ENCODE measurements at places on chromosomes 12 and 14. TPM values are rescaled to one million over a fixed set of nuclear protein-coding genes. Genes with fewer than 3 reads are reported as not detected.
A peak's percentile ranks its signal among the peaks of the same experiment; 100 is the strongest.

Gene TIGAR
- polyA plus RNA-seq = 11.0 TPM

Gene NANOG
- polyA plus RNA-seq = not detected

DNA sequence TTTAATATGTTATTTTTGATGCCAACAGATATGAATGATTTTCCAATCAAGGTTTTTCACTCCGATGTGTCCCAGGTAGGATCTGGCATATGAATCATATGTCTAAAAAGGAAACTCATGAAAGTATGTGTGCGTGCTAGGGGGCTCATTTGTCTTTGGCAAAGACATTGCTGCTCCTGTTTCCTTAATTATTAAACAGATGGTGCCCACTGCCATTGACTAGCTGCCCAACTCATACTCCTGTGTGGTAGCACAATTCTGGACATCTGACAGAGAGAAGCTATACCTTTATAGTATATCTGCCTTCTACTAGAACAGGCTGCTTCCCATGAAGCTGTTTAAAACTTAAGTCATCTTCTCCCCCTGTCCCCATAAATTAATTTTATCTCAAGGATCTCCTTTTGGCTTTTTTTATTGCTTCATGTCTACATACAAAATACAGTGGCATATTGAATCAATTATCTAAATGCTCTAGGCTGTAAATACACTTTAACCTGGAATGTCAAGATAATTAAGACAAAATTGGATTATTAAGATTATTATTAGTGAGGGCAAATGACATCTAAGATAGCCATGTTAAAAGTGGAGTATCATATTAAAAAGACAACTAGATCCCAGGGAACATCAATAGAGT lies 1.4 kb upstream of the PDE3A start:
- DNase-seq = no peak

DNA sequence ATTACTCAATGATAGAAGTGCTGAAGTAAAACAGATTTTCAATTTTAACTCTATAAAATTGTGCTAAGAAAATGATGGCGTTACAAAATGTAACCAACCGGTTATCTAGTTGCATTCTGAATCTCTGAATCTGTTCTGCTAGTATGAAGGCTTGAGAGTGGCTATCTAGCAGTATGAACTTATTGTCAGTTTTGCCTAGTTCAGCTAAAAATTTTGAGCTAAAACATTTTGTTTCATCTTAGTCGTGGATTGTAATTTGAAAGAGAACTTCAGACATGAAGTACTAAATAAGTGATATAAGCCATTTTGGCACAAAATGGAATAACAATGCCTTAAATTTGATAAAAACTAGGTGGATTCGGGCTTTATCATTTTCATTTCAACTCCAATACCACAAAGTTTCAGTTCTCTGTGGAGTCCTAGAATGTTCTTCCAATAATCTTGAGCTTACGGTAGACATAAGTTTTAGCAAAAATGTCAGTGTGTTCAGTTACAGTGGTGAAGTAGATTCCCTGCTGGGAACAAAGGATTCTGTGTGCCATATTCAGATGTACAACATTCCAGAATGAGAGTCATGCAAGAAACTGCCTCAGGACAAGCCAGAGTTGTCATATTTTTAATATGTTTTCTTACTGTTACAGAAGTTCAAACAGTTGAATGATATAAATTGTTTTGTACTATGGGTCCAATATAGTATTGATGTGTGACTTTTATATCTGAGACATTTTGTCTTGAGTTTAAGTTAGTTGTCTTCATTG lies 28.1 kb downstream of the ATP6V1D start:
- no peak for DNase-seq

- DNase-seq = peak; percentile 95
Observed at GRCh38 chr14:75144944-75145343, 18.1 kb upstream of the NEK9 start.

GRCh38 chr14:76531821-76532318 lies 155.9 kb downstream of the ESRRB start:
- no peak for DNase-seq

DNA sequence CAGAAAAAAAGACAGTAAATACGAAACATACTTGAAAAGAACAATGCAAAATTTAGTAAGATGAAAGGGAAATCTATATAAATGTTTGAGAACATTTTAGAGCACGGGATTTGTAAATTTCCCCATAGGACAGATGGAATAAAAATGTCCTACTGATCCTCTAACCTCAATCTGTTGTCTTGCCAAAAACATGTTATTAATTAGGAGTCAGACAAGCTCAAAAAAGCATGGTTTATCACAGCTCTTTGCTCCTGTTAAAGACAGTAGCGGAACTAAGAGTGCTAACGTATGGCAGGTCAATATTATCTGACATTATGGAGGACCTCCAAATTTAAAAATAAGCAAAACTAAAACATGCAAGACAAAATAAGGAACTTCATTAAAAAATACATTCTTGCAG lies 12.9 kb downstream of the GMFB start:
- no peak for DNase-seq

DNA sequence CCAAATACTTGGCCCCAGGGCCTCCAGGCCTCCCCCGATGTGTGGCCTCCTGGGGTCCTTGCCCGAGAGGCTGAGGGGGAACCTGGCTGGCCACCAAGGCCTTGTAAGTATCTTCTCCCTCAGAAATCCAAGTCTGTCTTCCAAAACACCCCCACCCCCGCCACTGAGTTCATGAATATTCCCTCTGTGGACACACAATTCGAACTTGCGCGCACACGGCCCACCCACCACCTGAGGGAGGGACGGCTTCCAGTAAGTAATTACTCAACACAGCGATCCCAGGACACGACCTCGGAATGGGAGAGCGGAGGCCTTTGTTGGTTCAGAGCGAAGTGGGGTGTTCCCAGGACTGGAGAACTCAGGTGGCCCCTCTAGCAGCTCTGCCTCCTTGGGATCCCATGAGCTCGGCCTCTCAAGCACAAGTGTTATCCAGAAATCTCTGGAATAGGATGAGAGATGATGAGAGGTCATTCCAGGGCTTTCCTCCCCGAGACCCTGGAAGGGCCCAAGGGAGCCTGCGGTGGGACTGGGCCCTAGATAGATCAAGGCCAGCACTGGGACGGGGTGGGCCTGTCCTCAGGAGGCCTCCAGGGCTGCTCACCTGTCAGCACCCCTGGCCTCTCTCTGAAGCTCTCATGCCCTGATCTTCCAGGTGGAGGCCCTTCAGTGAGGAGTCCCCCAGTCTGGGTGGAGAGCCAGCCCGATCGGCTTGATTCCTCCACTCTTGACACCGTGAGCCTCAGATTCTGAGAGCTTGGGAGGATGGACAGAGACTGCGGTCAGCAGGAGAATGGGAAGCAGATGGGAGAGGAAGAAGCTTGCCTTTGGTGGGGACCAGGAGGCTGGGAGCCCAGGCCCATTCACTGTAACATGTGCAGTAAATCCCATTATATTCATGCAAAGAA lies 219.0 kb upstream of the RTL1 start:
- peak; percentile 2 for DNase-seq

DNA sequence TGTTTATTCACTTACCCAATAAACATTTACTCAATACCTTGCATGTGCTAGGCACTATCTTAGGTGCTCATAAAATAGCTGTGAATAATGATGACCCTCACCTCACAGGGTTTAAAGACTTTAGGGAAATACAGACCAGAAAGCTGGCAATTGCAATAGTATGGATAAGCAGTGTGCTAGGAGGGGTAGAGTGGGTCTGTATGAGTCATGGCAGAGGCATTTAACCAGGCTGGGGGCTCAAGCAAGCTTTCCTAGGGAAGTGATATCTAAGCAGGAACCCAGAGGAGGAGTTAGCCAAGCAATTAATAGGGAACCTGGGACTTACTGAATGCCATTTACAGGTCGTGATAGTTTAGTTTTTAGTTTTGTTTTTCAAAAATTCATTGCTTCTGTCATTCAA lies 123.9 kb upstream of the CCDC198 start:
- no peak for DNase-seq

Data from CD14-positive monocyte (primary cell).